Activated effector memory CD4-positive, alpha-beta T cell treated with Interleukin-2 at 50 U/mL for 16 hours (primary cell): ENCODE measurements at places on chromosomes 1 and 21.

DNA sequence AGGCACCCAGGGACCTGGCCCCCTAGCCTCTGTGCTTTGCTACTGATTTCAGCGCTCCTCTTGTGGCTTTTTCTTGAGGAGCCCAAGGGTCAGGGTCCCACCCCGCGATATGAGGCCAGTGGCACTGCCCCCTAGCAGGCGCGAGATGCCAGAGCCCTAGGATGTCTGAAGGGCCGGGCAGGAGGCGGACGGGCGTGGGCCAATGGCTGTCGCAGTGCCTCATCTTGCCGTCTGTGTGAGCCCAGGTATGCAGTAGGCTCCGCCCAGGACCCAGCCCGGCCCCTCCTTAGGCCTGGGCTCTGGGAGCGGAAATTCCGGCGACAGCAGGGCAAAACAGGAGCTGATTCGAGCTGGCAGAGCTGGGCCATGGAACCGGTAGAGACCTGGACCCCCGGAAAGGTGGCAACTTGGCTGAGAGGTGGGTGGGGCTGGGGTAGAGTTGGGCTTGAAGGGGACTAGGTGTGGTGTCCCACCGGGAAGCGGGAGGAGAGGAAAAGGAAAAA, at the start of gene CNKSR1:
CNKSR1 (plus strand) TSS at position 310 of the 503 bp plus-strand sequence; CDS start at position 367, 57 bp downstream.
- DNase-seq: no peak

GRCh38 chr1:27772036-27772931, 735 bp upstream of the STX12 start:
- DNase-seq: no peak

DNA sequence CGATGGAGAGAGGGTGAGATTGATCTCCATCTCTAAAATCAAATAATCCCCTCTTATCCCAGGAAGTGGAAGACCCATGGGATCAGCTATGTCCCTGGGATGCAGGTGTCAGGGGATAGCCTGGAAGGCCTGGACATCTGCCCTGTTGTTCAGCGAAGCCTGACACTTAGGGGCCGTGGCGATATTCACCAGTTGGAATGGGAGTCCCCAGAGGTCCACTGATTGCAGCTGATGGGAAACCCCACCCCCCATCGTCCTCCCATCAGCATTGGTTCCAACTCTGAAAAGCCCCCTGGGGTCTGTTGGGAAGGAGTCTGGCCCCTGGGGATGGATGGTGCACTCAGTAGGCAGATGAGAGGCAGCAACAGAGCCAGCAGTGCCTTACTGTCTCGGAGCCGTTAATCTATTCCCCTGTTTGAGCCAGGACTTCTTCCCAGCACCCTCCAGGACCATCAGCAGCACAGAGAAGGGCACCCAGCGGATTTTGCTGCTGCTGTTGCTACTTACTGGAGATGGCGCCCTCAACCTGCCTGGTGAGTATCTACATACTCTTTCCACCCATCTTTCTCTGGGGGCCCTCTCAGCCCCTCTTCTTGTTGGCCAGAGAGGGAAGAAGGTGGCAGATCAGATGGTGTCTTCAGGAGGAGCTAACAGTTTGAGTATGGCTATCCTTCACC, 13.4 kb downstream of the CATSPER4 start:
- no peak for DNase-seq

DNA sequence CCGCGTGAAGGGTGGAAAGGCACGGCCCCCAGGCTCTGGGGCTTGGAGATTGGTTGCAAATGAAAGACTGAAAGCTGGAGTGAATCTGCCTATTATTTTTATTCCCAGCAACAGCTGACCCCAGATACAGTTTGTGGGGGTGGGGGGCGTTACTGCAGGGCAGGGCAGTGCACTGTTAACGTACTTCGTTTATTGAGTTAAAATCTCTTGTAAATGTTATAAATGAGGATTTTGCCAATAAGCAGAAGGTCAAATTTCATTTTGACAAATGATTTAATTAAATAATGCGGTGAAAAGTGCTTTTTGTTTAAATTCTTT, 1.0 kb upstream of the VPS26C start:
- no peak for DNase-seq

DNA sequence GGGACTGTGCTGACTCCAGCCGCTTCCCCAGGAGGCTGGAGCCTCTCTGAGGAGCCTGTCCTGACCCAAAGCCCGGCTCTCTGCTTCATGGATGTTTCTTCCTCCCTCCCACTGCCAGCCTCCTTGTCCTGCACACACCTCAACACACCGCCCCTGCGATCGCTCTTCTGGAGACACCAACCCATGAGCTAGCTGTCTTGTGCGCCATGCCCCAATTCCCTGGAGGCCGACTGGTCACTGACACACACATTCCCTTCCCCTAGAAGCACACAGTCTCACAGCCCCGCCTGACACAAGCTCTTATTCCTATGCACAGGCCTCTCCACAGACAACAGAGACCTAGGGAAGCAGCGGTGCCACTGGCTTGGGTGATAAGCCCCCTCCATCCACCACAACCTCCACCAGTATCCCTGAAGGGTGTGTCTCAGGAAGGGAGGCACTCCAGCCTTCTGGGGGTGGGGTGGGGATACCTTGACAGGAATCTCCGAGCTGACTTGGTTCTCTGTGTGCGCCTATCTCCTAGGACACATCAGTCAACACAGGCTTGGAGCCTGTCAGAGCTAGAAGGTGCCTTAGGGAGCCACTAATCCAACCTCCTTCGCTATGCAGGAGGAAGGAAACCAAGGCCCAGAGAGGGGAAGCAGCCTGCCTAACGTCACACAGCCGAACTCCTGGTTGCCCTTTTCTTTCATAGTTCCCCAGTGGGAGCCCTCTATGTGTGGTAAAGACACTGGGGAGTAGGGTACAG, 31.1 kb downstream of the AHDC1 start:
- DNase-seq: no peak

- DNase-seq: no peak
Measured at GRCh38 chr1:43706598-43707189, 642 bp upstream of the ST3GAL3 start.

DNA sequence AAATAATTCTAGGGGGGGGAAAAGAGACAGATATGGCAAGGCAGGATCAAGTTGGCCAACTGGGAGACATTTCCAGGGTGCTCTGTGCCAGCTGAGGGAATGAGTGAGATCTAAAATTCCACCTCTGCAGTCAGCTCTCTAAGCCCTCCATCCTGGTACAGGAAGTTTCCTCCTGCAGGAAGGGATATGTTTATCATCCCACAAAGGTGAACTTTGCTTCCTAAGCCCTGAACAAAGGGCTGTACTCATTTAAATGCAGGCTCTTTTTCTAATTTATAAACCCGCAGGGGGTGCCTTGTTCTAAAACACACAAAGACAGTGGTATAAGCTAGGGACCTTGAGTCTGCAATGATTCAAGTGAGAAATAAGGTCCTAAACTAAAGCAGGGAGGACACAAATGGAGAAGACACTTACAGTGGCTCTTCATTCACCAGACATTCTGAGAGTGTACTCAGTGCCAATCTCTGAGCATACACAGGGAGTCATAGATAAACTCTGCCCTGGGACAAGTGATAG, 3.6 kb upstream of the TNFSF4 start:
- DNase-seq: no peak

DNA sequence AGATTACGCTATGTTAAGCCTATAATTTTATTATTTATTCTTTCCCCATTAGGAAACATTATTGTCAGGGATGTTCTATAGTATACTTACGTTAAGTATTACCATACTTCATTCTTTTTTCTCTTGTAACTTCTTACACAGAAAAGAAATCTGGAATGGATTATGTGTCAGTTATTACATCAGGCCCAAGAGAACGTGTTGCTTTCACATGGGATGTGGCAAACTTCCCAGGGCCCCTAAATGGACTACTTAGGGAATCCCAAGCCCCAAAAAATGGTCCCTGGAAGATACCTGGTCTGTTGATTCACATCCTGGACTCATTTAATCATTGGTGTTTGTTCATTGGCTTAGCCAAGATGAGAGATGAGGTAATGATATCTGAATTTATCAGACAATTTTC, 249.8 kb downstream of the NRIP1 start:
- no peak for DNase-seq

GRCh38 chr1:167751676-167752075, 29.9 kb downstream of the MPZL1 start:
- no peak for DNase-seq

DNA sequence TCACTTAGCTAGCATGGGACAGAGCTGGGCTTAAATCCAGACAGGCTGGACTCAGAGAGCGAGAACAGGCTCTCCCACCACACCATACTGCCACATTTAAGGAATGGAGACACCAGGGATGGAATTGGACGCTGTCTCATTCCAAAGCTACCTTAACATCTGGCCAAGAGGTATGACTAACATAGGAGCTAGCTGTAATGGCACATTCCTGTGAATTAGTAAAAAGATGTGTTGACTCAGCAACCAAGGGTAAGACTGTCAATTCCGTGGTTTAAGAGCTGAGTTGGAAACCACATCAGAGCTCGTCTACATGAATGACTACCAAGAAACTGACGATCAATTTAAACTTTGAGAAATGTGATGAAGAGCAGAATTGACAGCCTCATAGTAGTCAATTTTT, 8.3 kb upstream of the TNFRSF9 start:
- DNase-seq: no peak

DNA sequence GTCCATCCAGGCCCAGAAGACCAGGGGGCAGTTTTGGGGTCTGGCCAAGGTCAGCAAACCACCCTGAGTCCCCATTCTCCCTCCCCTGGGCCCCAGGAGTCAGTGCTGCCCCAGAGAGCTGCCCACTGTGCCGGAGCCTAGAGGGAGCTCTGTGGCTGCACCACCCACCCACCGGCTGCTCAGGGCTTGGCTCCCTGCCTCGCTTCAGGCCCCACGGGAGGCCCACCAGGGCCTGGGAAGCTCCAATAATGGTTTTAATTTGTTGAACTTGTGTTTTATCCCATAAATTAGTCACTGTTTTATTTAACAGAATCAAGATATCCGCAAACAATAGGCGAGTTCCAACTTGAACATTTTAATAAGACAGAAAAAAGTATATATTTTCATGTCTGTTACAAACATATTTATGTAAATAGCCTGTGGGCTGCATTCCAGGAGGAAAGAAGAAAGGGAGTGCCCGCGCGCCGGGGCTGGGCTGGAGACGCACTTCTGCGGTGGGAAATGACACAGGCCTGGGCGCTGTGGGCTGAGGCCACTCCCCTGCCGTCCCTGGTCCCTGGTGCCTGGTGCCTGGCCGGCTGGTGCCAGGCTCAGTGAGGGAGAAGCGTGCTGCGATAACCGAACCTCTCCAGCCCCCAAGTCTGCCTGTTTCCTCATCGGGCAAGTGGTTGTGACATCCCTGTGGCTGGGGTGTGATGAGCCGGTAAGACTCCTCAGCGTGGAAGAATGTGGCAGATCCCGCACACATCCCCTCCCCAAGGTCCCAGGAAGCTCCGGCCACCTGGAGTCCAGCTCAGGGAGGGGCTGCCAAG, 160.5 kb downstream of the PEX14 start:
- no peak for DNase-seq
